T-cell (primary cell): ENCODE measurements at places on chromosomes 7 and 10.

DNA sequence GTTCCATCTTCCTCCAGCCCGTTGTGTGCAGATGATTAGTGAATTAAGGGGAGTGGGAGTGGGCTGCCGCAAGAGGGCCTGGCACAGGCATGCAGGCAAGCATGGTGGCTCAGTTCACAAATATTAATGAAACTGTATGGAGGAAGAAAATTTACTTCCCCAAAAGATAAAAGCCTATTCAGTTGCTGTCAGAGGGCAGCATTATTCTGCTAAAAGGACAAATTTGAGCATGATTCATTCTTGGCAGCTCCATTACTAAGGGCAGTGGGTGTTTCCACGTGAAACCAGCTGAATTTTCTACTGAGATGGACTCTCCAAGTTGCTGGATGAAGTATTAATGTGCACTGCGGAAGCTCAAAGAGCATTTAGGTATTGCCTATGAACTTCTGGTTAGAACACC, 90.9 kb upstream of the WDR11 start:
- DNase-seq = no peak

DNA sequence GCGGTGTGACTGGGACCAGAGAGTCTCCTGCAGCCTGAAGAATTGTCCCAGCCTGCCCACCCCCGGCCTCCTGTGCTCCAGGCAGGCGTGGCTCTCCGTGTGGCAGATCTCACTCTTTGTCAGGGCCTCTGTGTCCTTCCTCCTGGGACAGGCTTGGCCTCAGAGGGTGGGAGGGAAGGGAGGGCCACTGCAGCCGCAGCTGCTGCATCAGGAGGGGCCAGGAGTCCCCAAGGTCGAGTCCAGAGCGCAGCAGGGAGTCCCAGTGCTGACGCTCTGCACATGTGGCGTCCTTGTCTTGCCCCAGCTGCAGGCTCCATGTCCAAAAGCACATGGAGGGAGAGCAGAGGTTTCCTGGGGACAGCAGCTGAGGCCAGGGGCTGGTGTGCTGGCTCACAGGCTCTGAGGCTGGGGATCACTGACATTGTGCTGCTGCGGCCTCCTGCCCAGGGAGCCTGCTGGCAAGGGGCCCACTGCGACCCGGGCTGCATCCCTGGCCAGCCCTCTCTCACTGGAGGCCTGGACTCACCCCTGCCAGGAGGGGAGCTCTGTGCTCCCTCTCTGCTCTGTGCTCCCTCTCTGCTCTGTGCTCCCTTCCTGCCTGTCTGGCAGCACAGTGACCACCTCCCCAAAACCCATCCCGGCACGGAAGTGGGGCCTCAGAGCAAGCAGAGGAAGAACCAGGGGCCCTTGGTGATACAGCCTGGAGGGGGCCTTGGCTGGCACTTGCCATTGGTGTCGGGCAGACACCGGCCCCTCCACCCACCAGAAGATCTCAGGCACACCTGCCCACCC, 114.6 kb upstream of the RET start:
- DNase-seq = no peak

DNA sequence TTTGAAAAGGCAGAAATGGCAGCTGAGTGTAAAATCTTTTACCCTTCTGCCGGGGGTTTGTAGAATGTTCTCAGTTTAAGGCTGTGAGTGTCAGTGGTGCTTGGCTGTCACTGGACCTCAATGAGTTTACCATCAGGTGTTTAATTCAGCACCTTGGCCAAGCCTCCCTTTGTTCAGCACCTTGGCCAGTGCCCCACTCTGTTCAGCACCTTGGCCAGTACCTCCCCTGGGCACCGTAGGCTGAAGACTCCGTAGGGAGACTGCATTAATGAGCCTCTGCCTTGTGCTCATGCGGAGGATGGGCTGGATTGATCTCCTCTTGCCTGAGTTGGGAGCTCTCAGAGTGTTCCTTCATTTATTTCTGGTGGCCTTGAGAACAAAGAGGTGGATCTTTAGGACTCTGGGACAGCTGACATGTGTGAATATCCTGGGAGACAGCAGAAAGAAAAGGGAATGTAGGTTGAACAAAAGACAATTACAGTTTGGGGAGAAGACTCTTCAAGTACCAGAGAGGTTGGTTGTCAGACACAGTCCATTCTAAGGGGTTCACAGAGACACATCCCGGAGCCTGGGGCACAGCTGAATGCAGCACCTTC, 1.6 kb downstream of the FAM24A start:
- peak; percentile 46 for DNase-seq

GRCh38 chr7:120332433-120332832, 59.5 kb downstream of the KCND2 start:
- DNase-seq = no peak

DNA sequence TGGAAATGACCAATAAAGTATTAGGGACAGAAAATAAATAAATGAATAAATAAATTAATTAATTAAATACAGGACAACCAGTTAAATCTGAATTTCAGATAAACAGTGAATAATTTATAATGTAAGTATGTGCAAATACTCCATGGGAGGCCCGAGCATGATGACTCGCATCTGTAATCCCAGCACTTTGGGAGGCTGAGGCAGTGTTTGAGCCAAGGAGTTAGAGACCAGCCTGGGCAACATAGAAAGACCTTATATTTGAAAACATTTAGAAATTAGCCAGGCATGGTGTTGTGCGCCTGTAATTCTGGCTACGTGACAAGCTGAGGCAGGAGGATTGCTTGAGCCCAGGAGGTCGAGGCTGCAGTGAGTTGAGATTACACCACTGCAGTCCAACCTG, 123.7 kb downstream of the CUL2 start:
- DNase-seq = no peak

GRCh38 chr7:78264105-78264504, 465.5 kb downstream of the PHTF2 start:
- no peak for DNase-seq

DNA sequence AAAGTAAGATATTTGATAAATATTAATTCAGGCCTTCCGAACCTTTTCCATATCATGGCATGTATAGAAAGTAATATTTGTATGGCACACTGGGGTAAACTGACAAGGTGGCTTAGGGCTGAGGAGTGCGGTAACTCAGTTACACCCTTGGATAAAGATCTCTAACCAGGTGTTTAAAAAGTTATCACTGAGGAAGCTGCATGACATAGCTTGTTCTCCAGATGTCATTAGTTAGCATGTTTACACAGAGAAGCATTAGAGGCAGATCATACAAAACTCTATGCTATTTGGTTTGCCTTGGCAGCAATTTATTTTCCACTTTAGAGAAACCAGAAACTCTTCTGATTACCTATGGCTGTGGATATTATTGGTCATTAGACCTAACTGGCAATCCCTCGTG, 118.2 kb downstream of the ST7 start:
- no peak for DNase-seq

DNA sequence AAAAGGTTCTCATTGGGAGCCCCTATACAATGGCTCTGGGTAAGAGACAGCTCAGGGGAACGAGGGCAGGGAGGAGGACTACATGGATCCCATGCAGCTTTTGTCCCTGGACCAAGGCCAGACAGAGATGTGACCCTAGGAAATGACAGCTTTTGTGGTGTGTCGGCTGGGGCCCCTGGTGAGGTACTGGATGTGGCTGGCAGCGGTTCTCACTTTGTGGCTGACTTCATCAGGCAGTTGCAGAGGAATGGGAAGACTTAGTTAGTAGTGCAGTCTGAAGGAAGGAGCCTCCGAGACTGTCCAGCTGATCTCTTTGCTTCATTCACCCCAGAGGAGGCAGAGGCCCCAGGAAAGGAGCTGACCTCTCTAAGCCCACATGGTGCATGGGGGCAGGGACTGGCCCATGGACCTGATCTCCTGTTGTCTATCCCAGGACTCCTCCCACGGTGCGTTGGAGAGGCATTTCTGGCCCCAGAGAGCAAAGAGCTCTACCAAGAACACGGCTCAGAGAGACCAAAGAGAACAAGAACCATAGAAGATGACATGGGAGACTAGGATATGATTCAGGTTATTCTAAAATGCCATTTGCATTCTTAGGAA, 202.9 kb downstream of the RPS24 start:
- no peak for DNase-seq

DNA sequence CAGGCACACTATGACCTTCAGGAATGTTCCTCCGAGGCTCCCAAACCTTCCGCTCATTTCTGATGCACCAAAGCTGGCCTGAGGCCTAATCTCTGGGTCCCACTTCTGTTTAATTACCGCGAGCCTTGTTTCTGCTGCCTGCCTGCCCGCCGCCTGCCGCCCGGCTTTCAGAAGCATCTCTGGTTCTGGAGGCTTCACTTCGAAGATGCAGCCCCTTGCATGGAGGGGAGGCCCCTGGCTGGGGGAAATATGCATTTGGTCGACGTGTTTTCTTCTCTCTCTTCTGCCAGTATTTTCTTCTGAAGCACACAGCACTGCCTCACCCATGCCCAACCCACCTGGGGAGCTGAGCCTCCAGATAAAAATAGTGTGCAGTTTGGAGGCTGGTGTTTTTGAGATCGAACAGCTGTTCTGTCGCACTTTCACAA, 166.9 kb downstream of the PAXIP1 start:
- no peak for DNase-seq

DNA sequence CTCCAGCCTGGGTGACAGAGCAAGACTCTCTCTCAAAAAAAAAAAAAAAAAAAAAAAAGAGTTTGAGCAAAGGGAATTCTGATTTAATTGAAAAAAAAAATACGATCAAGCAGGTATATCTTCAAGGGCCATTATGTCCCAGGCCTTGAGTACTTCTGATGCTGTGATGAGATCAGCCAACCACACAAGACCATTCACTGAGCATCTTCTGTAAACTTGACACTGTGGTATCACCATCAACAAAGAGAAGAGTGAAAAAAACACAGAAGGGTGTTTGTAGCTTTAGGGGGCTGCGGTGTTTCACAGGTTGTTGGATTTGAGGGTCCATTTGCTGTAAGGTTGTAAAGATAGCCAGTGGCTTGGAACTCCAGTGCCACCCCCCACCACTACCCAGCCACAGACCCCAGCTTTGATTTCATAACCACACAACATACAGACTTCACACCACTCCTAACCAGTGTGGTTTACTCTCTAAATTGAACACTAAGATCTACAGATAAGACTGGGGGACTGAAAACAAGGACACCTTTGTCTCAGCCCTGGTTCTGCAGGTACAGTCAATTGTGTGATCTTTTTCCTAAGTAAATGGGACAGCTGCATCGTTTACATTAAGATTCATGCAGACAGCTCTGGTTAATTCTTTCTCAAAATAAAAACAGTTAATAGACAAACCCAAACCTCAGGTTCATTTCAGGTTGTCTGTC, 66.4 kb downstream of the CDC123 start:
- DNase-seq = no peak

DNA sequence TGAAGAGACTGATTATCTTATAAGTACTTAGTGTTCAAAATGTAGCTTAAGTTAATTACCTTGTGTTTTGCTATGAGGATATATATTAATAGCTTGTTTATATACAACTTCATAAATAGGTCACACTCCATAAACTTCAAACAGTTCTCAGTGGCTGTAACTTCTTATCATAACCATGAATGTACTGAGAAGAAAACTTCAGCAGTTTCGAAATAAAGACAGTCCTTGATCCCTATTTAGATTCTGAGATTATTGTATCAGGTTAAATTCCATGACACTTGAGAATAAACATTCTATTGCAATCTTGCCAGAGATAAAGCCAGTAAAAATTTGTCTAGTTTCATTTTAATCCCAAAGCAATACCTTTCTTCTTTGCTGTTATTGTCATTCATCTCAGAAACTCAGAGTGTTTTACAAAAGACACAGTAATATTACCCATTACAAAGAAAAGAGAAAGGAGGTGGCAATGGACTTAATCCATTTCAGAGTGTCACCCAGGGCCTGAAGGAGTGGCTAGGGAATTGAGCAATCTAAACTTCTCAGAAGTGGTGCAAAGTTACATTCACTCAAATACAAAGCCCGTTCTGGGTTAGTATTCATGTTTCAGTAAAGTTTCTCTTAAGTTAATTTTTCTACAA, 403.6 kb downstream of the SEMA3D start:
- no peak for DNase-seq

DNA sequence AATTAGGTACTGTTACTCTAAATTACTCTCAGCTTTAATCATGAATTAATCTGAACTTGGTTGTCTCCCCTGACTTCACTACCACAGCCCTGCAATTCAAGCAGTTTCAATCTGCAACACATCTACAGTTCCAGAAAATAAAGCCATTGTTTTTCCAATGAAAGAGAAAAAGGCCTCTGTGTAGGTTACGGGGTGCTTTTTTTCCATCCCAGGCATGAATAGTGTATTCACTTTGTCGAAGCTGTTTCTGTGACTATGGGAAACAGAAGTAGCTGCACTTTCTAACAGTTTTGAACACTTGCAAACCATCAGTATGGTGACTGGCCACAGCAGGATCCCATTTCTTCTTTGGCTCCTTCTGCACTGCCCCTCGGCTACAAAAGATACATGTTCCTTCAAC, 460.2 kb downstream of the GRM8 start:
- no peak for DNase-seq

GRCh38 chr10:12922117-12922900, 79.2 kb downstream of the CCDC3 start:
- no peak for DNase-seq

DNA sequence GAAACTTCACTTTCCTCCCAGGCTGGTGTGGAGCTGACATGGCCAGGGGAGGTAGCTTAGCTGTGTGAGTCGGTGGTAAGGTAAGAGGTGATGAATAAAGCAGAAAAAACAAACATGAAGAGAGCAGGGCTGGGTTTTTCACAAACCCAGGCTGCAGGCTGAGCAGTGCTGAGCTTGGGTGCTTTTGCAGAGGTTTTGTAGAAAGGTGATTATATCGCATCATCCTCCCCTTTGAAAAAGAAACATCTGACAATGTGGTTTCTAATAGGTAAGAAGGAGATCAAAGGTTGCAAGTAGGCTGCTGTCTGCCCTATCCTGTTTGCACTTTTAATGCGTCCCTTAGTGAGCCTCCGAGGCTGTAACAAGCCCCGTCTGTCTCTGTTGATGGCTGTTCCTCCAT, 69.6 kb upstream of the GRM8 start:
- DNase-seq = peak; percentile 3

DNA sequence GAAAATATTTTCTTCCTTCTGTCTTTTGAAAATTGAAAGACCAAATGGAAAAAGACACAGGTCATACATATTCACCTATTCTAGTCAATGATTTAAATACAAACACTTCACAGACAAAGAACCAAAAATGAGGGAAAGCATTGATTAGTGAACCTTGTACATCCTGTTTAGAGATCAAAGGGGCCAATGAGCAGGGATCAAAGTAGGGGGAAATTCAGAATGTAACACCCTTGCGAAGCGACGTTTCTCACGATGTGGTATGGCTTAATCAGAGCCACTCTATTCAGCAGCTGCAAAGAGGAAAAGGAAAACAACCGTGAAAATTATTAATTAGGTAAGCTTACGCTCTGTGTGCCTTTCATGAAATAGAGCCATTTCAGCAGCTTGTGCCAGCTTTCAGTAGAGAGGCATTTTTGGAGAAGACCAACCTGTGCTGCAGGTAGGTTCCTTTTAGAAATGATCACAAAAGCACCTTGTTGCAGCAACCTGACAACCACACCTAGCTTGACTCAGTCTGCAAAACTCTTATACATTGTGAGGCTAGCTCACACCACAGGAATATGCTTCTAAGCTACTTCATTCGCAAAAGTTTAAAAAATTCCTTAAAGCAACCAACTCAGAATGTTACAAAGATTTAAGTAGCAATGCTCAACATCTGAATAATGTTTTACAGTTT, 78.0 kb downstream of the DKK1 start:
- no peak for DNase-seq
